ENCODE measurements at places on chromosomes 3 and 15.
A peak's percentile ranks its signal among the peaks of the same experiment; 100 is the strongest.

- no peak for DNase-seq
These were observed 128.6 kb downstream of the TPRG1 start for GRCh38 chr3:189300345-189300744.

GRCh38 chr15:90030376-90030775 is 29.3 kb downstream of the ZNF710 start:
- DNase-seq: no peak

- peak; percentile 95 for DNase-seq
These were observed at the start of gene LCMT2 for GRCh38 chr15:43329960-43330779. TSS of gene LCMT2 (minus strand) at chr15:43330573. CDS start at chr15:43330489, 84 bp downstream.

DNA sequence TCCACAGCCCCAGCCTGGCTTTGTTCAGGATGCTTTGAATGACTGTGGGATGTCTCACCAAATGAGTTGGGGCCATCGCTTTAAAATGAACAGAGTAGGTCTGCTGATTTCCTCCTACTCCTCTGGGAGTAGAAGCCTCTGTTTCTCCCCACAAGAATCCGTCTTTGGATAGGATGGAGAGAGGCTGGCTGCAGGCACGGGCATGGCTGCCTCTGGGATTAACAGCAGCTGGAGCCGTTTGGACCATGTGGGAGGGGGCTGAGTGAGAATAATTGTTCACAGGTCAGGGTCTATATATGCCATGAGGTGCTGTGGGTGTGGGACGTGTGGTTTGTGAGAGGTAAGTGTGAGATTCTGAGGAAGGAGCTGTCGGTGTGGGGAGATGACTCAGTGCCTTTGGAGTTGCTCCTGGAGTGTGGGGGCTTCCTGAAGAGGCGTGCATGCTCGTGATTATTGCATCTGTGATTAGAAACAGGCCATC is 48.0 kb upstream of the APEH start:
- no peak for DNase-seq

DNA sequence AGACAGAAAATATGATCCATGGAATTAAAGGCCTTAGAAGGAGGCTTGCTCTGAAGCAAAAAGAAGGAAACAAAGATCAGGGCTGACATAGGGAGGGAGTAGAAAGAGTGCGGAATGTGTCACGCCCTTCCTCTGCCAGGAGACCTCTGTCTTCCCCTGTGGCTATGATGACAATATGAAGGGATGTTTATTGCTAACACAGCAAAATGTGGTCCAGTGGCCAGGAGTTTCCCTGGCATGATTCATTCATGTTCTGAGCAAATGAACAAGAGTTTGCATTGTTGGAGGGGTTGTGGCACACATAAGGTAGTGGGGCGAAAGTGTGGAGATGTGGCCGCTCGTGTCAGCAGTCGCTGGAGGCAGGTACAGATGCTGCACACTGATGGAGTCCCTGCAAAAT is 169.4 kb downstream of the SHQ1 start:
- no peak for DNase-seq

DNA sequence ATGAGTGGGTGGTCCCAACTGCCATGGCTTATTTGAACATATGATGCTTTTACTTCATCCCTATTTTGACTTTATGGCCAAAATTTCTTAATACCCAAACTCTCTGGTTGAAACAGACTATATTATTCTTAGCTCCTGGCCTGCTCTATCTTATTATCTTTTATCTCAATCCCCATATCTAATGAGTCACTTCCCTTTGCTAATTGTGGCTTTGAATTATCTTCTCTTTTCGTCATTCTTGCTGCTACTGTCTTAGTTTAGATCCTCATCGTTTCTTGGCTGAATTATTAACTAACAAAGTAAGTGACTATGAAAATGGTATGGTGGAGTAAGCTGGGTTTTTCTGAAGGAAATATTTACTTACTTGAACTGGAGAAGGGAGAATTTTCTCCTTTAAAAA is 28.2 kb upstream of the DNAJC19 start:
- no peak for DNase-seq

All from colonic mucosa (tissue), 4 donors.